Lung microvascular endothelial cell (primary cell): ENCODE measurements at places on chromosomes 7 and 10. TPM values are rescaled to one million over a fixed set of nuclear protein-coding genes. Genes with fewer than 3 reads are reported as not detected.

Gene BLNK
- total RNA-seq = not detected in 2 replicates

Gene MCM10
- 2.4 and 5.0 TPM in 2 replicates for total RNA-seq

Gene ASIC3
- total RNA-seq = under 0.01 and 0.40 TPM in 2 replicates

Gene FFAR4
- total RNA-seq = not detected in 2 replicates

Gene GBX1
- total RNA-seq = not detected in 2 replicates

Gene SYT15B
- total RNA-seq = 0.87 and 0.99 TPM in 2 replicates

Gene IDI2
- not detected in 2 replicates for total RNA-seq

Gene PLAC9
- total RNA-seq = 0.40 and 2.0 TPM in 2 replicates

Gene RBP3
- total RNA-seq = not detected in 2 replicates

Gene CPVL
- 0.22 and 0.40 TPM in 2 replicates for total RNA-seq

Gene SUN3
- not detected in 2 replicates for total RNA-seq

Gene TTYH3
- 35.1 and 48.0 TPM in 2 replicates for total RNA-seq

Gene SCART1
- 0.22 and 0.40 TPM in 2 replicates for total RNA-seq

Gene POLR2J2
- total RNA-seq = 0.65 and 2.4 TPM in 2 replicates

Gene EBF3
- under 0.01 and 0.40 TPM in 2 replicates for total RNA-seq

Gene ADAMTS14
- total RNA-seq = not detected in 2 replicates

Gene EEPD1
- total RNA-seq = 0.20 and 0.65 TPM in 2 replicates

Gene RAMP3
- total RNA-seq = 51.2 and 218 TPM in 2 replicates

Gene ZPBP
- not detected in 2 replicates for total RNA-seq

Gene TES
- total RNA-seq = 62.7 and 78.0 TPM in 2 replicates

Gene PSD
- total RNA-seq = under 0.01 and 0.60 TPM in 2 replicates

Gene THNSL1
- 1.5 and 3.6 TPM in 2 replicates for total RNA-seq

Gene TFEC
- 0.20 and 1.3 TPM in 2 replicates for total RNA-seq

Gene ASL
- total RNA-seq = 38.4 and 54.2 TPM in 2 replicates

Gene PLEKHS1
- total RNA-seq = not detected in 2 replicates

Gene PEX1
- 7.2 and 11.3 TPM in 2 replicates for total RNA-seq

Gene RADIL
- total RNA-seq = 2.0 and 3.2 TPM in 2 replicates

Gene SLC18A3
- total RNA-seq = not detected in 2 replicates

Gene INSYN2A
- not detected in 2 replicates for total RNA-seq

Gene PNLIP
- total RNA-seq = not detected in 2 replicates

Gene CYP26A1
- total RNA-seq = 0.44 and 1.6 TPM in 2 replicates

Gene CFAP43
- total RNA-seq = under 0.01 TPM in 2 replicates

Gene OR6B1
- total RNA-seq = not detected in 2 replicates

Gene CYP2C19
- not detected in 2 replicates for total RNA-seq

Gene IL6
- 0.60 and 0.87 TPM in 2 replicates for total RNA-seq

Gene WEE2
- total RNA-seq = under 0.01 TPM in 2 replicates

Gene FANK1
- 0.60 and 0.87 TPM in 2 replicates for total RNA-seq

Gene FAM25C
- total RNA-seq = not detected in 2 replicates

Gene SFMBT2
- total RNA-seq = 0.65 and 1.6 TPM in 2 replicates

Gene VAX1
- total RNA-seq = not detected in 2 replicates

Gene CC2D2B
- 0.22 TPM in 1 of 2 replicates, not detected in the other for total RNA-seq

Gene PHYHIPL
- not detected in 2 replicates for total RNA-seq

Gene SEMA3C
- 0.20 and 6.1 TPM in 2 replicates for total RNA-seq

Gene SORBS1
- 1.1 and 2.8 TPM in 2 replicates for total RNA-seq

Gene EGR2
- total RNA-seq = under 0.01 and 0.20 TPM in 2 replicates

Gene NODAL
- not detected in 2 replicates for total RNA-seq

Gene DPYSL4
- total RNA-seq = 0.40 and 11.8 TPM in 2 replicates

Gene GJC3
- total RNA-seq = 0.65 and 1.2 TPM in 2 replicates

Gene FRMD4A
- total RNA-seq = 9.7 and 19.0 TPM in 2 replicates

Gene ANXA8
- total RNA-seq = under 0.01 TPM in 1 of 2 replicates, not detected in the other

Gene SH2B2
- 0.44 and 0.60 TPM in 2 replicates for total RNA-seq

Gene IFIT1B
- not detected in 2 replicates for total RNA-seq

Gene LRRC72
- not detected in 2 replicates for total RNA-seq
